ENCODE measurements at places on chromosomes 7 and 10.

DNA sequence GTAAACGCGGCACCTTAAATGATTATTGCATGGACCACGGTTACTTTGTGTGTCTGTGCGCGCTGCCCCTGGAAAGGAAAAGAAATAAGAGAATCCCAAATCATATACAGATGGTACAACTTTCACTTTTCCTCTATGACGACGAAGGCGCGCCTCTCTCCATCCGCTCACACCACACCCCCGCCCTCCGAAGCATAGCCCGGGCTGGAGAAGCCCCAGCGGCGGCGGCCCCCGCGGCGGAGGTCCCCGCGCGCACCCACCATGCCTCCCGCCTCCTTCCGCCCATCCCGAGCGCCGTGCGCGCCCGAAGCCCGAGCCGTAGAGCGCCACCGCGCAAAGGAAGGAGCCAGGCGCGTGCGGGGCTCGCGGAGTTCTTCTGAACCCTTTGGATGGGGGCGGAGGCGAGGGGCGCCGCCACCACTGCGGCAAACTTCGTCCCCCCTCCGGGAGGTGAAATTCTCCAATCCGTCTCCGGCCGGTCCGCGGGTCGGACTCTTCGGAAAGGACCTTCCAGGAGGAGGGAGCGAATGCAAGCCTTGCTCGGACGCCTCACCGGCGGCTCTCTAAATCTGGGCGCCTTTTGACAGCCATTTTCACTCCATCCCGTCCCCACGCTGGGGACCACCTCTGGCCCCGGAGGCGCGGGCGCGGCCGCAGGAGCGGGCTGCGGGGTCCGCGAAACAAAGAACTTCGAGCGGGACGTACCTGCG, 588 bp downstream of the GLI3 start:
- DNase-seq, result no peak

DNA sequence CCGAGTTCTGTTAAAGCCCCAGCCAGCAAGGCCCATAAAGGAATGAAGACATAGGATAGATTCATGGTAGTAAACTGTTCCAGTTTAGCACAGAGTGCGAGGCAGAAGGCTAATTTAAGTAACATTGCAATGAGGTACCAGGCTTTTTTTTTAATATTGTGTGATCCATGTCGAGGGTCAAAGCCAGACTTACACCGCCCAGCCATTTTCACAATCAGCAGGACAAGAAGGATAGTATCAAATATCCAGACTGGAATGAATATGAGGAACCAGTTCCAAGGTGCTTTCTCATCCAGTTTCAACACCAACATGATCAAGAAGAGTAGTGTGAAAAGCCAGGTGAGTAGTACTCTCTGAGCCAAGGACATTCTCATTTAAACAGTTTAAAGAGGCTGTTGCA, 4.2 kb downstream of the TMEM60 start:
- DNase-seq, result no peak

GRCh38 chr7:69608049-69608448, 9.8 kb downstream of the AUTS2 start:
- DNase-seq, result no peak

DNA sequence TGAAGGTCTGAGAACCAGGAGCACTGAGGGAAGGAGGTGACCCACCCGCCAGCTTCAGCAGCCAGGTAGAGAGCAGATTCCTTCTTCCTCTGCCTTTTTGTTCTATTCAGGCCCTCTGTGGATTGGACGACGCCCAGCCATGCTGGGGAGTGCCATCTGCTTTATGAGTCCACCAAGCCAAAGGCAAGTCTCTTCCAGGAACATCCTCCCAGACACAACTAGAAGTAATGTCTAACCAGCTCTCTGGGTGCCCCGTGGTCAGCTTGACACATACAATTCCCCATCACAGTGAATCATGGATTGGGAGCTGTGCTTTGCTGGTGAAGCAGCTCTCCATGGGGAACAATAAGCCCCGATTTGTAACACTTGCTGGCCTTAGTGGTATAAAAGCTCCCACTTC, 125.2 kb downstream of the CCDC3 start:
- no peak for DNase-seq

DNA sequence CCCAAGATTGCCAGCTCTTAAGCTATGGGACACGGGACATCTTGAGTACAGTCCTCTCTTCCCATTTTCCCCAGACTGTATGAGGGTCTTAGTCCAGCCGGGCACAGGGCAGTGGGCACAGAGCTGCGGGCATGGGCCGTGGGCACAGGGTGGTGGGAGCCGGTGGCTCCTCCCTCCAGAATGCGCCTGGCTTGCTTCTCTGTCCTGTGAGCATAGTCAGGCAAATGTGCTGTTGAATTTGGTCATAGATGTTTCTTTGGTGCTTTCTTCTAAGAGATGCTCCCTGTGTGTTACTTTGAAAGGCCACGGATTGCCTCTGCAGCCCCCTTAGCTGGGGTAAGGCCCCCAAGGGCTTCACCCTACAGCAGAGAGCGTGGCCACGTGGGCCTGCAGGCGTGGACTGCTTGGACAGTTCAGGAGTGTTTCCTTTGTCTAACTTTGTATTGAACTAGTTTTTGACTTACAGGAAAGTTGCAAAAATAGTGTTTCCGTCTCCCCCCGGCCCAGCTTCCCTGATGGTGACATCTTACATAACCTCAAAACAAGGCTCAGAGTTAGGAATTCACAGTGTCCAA, 24.7 kb downstream of the LRRC27 start:
- no peak for DNase-seq

DNA sequence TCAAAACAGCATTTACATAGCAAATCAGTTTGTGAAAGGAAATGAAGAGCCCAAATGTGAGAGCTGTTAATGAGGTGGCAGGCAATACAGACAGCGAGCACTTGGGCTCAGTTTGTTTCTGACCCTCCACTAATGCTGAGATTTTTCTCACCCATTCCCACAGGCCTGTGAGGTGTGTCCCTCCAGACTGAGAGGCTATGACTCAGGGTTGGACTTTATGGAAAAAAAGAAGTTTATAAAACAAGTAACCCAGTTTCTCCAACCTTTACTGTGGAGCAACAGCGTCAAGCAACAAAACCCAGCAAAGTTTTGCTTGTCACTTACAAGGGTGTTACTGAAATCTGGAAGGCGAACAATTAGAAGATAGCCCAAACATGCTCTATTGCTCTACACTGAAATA, 4.9 kb upstream of the FEZF1 start:
- DNase-seq, result no peak

DNA sequence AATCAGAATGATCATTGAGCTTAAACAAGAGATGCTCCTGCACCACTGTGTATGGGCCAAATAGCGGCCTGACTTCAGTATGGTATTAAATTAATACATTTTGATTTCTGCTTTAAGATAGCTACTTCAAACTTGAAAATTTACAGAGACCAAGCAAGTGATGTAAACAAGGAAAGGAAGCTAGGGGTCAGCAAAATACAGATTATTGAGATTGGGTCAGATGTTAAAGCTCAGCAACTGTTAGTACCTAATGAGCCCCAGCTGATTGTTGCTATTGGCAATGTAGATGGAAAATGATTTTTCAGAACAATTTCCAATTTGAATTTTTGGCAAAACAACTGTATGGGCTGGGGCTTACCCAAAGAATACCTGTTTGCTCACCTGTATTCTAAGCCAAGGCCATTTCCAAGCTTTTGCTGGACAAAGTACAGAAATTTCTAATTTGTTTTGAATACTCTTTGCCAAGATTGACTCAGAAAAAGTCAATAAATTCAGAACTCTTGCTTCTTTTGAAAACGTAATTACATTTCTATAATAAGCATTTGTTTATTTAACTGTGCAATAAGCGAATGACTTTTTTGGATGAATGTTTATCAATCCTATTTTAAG, 23.0 kb upstream of the DLD start:
- DNase-seq, result no peak

- DNase-seq, result no peak
Observed at GRCh38 chr10:116444527-116445142, 17.0 kb downstream of the PNLIPRP3 start.

- no peak for DNase-seq
Observed at GRCh38 chr10:47366731-47367460, 17.2 kb downstream of the ZNF488 start.

DNA sequence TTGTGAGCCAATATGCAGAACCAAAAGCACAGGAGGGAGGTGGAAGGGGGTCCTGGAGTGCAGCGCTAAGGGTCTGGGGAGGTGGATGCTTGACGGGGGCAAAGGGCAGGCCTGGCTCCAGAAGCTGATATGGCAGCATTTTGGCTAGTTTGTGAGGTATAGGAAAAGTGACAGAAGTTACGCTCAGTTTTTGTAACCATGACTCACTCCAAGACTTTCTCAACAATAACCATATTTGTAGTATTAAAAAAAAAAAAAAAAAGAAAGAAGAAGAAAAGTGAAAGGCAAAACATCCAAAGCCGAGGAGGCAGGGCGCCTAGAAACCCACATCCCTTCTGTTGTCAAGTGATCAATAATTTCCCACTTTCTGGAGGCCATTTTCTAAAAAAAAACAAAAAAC, 92.3 kb downstream of the RNF216 start:
- DNase-seq, result no peak

- DNase-seq, result no peak
Observed at GRCh38 chr10:51767103-51767763, 67.8 kb upstream of the CSTF2T start.

DNA sequence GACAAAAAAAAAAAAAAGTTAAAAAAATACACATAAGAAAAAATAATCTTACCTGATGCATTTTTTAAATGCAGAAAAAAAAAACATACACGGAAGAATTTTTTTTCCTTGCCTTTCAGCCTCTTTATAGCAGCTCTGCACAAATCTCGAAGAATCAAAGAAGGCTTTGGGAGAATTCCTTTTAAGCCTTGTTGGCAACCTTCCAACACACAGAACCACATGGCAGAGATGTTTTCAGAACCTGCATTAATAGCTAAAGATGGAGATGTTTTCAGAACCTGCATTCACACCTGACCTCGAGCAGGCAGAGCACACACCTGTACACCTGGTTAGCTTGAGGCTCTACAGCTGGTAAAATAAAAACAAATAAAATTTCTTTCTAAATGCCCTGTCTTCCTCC, 65.6 kb downstream of the DOCK4 start:
- no peak for DNase-seq

DNA sequence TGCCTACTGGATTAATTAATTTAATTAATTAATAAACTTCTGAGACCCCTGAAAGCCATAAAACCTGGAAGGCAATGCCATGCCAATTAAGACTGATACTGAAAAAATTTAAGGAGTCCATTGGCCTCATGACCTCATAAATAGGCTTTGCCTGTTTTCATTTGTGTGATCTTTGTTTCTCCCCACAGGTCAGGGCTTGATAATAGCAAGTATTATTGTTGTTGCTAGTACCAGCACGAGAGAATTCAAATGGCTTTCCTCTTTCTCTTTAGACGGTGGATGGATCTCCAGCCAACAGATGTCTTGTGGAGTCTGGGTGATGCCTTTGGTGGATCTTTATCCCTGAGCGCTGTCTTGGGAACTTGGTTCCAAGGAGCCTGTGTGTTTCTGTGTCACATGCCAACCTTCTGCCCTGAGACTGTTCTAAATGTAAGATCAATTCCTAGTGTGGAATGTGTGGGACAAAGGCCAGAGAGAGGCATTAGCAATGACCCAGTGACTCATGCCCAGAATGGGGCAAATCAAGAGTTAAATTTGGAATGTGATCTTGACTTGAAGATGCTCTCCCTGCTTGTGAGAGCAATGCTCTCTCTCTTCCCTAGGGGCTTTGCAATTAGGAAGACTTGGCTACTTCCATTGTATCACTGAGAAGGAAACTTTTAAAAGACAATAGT, 17.7 kb downstream of the ACSM6 start:
- no peak for DNase-seq

DNA sequence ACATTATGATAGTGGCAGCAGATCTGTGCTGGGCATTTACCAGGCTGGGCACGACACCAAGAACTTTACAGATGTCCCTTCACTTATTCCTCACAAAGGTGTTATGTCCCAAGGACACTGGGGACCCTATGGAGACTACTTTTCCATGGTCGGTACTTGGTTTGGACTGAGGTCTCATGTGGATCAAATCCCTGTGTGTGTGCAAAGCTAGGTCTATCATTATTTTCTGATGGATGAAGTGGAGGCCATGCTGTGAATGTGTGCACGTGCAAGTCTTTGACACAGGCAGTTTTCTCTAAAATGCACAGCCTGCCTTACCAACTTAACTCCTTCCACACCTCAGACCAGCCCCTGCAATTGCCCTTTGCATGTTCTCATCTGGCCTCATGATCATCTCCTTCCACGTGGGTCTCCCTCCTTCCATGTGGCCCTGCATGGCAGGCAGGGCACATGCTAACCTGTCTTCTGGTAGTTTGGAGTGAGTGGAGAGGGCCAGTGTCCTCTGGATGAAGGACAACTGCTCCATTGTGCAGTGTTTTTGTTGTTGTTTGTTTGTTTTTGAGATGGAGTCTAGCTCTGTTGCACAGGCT, 16.0 kb upstream of the ZNF273 start:
- DNase-seq, result no peak

- no peak for DNase-seq
Observed at GRCh38 chr10:86287110-86287793, 79.3 kb downstream of the GRID1 start.

- DNase-seq, result peak; percentile 72
Observed at GRCh38 chr10:121595806-121596688, 2.2 kb downstream of the FGFR2 start.

- DNase-seq, result no peak
Observed at GRCh38 chr10:3954615-3955014, 169.6 kb upstream of the KLF6 start.

DNA sequence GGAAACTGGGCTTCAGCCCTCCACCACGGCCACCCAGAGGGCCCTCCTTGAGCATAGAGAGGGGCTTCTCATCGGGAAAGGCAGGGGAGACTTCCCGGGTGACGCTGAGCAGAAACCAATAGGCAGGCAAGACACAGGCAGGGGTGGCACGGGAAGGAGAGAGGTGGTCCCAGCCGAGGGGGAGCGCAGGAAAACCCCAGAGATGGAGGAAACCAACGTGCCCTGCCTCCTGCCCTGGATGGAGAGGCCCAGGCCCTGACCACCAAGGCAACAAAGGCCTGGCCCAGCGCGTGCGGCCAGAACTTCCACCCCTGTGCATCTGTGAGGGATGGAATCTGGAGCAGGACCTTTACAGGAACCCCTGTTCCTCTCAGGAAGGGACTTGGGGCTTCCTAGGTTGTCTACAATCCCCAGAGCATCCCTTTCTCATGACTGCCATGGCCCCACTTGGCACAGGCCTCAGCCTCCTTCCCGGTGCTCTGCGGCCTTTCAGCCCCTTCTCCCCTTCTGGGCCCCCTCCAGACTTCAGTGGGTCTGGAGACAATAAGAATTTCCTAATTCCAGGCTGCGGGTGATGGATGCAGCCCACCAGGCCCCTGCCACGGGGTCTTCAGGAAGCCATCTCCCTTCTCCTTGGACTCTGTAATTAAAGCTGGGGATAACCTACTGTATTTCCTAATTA, 137.0 kb upstream of the RET start:
- no peak for DNase-seq
